ENCODE measurements at places on chromosomes 2 and 18.
A peak's percentile ranks its signal among the peaks of the same experiment; 100 is the strongest.

GRCh38 chr18:80176334-80177073, 67.4 kb downstream of the ADNP2 start:
- DNase-seq = peak; percentile 67

DNA sequence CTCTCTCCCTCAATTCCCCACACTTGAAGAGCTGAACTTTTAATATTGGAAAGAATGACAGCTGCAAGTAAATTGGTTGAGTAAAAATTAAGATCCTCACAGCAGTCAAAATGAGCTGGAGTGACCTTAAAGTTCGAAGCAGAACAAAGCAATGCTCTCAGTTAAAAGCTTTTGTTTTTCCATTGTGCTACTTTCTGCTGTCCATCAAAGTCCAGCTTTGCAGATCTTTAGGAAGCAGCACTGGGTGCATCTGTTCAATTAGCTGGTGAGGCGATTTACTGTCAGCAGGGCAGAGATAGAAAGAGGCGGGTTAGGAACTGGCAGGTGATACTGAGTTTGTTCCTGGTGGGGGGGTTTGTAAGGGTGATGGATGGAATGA, 834.8 kb downstream of the CPS1 start:
- no peak for DNase-seq

- no peak for DNase-seq
Measured at GRCh38 chr2:105757433-105757832, 12.7 kb downstream of the NCK2 start.

- no peak for DNase-seq
Measured at GRCh38 chr2:10348891-10349290, 46.2 kb downstream of the HPCAL1 start.

- peak; percentile 31 for DNase-seq
Measured at GRCh38 chr18:68797871-68798270, at the start of gene CCDC102B. TSS of gene CCDC102B (plus strand) at chr18:68798080. CDS start at chr18:68836764, 38,684 bp downstream.

GRCh38 chr2:59900728-59901452, 652.6 kb downstream of the BCL11A start:
- no peak for DNase-seq

GRCh38 chr18:64333584-64333983, 184.7 kb upstream of the LINC00305 start:
- no peak for DNase-seq

DNA sequence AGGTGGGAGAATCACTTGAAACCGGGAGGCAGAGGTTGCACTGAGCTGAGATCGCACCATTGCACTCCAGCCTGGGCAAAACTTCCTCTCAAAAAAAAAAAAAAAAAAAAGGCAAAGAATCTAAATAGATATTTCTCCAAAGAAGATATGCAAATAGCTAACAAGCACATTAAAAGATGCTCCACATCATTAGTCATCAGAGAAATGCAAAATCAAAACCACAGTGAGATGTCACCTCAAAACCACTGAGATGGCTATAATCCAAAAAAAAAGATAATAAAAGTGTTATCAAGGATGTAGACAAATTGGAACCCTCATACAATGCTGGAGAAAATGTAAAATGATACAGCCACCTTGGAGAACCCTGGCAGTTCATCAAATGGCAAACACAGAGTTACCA, 8.4 kb downstream of the ST8SIA5 start:
- DNase-seq = no peak

DNA sequence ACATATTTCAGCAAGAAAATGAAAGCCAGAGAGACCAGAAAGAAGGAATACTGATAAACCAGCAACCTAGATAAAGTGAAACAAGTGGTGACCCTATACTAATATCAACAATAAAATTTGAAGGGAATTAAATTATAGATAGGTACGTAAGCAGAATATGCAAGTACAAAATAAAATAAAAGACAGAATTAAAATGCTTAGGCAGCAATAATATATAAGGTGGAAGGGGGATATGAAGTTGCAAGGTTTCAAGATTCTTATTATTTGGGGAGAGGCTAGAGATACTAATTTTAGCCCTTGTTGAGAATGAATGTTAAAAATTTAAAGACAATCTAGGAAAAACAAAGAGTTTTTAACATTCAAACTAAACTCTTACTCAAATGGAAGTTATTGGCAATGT, 39.6 kb downstream of the HDLBP start:
- no peak for DNase-seq
